Stomach (tissue), 19 donors: ENCODE measurements at places on chromosomes 16 and 17. TPM values are rescaled to one million over a fixed set of nuclear protein-coding genes. Genes with fewer than 3 reads are reported as not detected.

PYY gene
- total RNA-seq, result 71.3 TPM

SPATA32 gene
- total RNA-seq, result not detected

ABCC12 gene
- total RNA-seq, result not detected

CHST4 gene
- total RNA-seq, result not detected

LPO gene
- not detected for total RNA-seq

DRC3 gene
- total RNA-seq, result 1.1 TPM

DNA sequence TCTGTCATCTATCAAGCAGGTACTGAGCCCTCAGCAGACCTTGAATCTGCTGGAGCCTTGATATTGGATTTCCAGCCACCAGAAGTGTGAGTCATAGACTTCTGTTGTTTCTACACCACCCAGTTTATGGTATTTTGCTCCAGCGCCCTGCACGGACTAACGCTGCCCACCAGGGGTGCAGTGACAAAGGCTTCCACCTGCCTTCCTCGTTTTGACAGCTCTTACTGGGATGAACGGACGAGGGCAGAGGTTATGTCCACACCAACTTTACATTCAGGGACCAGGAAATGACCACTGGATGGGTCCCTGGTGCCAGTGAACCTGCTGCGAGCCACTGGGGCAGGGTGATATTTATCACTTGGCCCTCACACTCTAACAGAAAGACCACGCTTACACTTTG, 66.6 kb upstream of the CBX4 start:
- no peak for DNase-seq

DNA sequence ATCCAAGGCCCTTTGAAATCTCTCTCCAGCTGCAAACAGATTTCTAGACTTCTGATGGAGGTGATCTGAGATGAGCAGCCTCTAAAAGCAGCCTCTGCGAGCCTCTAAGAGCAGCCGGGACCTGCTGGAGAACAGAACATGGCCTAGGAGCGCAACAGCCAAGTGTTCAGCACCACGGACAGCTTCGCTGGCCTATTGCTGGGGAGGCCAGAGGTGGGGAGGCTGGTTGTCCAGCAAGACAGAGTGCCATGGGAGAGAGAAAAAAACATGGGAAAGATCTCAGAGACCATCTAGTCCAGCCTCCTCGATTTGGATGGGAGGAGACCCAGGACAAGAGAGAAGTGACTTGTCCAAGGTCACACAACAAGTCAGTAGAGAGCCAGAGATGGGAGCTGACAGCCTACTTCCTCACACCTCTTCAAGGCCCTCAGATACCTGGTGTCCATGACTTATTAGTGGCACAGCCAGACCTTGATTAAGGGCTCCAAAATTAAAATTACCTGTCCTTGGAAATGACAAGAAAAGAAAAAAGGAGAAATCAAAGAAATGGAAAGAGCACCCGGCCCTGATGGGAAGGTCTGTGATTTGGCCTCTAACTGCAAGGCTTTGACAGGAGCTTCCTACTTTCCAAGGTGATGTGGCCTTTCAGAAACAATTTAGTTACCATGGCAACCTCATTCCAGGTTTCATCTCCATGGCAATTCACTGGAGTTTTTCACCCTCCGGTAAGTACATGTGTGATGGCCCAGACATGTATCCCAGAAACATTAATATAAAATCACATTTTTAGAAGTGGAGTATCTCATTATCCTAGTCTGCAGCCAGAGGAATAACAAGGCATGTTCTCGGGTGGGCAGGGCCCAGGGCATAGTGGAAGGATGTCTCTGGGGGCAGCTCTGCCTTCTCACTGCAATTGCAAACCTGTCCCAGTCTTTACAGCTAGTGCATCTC, 14.5 kb downstream of the RPRML start:
- peak; percentile 30 for DNase-seq

GRCh38 chr16:31413381-31413780, 14.8 kb downstream of the COX6A2 start:
- no peak for DNase-seq

- DNase-seq, result no peak
Measured at GRCh38 chr16:2533912-2534311, 2.7 kb upstream of the CEMP1 start.

- no peak for DNase-seq
Measured at GRCh38 chr17:47338026-47338425, 14.3 kb downstream of the EFCAB13 start.

GRCh38 chr16:11309895-11310633, 28.9 kb upstream of the PRM1 start:
- no peak for DNase-seq

DNA sequence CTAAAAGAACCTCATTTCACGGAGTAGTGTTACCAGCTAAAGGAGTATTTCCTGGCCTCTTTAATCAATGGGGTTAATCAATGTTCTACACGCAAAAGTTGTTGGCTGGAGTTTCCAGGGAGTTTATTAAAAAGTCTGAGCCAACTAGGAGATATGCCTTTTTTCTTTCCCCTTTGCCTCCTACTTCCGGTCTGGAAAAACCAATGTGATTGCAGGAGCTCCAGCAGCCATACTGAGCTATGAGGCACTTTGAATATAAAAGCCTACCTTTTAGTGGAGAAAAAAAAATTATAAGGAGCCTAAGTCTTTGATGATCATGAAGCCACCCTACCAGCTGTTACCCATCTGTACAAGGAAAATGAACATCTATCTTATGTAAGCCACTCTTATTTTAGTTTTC, 17.9 kb upstream of the ERCC4 start:
- DNase-seq, result no peak

CLEC18B gene
- not detected for total RNA-seq

KRT34 gene
- total RNA-seq, result not detected

DNA sequence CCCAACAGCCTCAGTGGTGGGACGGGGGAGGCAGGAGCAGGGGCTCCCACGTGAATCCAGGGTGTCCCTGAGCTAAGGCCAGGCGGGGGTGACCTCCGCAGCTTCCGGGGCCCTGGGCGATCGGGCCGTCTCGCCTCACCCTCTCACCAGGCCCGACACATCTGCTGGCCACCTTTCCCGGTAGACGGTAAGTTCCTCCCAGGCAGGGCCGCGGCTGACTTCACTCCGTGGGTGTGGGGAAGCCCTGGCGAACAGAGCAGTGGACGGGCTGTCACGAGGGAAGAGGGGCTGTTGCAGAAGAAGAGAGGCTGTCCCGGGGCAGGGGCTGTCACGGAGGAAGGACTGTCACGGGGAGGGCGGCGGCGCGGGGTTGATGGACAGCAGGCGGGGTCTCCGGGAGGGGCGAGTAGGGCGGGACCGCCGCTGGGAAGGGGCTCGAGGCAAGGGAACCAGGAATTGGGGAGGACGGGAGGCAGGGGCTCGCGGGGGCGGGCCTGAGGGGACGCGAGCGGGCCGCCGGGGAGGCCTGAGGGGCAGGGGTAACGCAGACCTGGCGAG, 498 bp downstream of the PKMYT1 start:
- DNase-seq, result no peak

GRCh38 chr17:72569148-72569946, 448.5 kb downstream of the SOX9 start:
- DNase-seq, result peak; percentile 65

TNFRSF13B gene
- total RNA-seq, result not detected

GRCh38 chr17:4572131-4572530, 11.8 kb upstream of the GGT6 start:
- DNase-seq, result no peak

CDRT15 gene
- not detected for total RNA-seq

- DNase-seq, result no peak
Measured at GRCh38 chr16:69118468-69118867, 13.0 kb downstream of the HAS3 start.

SYCE1L gene
- not detected for total RNA-seq

- no peak for DNase-seq
Measured at GRCh38 chr16:4649744-4650442, 25.3 kb downstream of the MGRN1 start.

GRCh38 chr17:43938838-43939182, 3.5 kb downstream of the PPY start:
- DNase-seq, result no peak

DNA sequence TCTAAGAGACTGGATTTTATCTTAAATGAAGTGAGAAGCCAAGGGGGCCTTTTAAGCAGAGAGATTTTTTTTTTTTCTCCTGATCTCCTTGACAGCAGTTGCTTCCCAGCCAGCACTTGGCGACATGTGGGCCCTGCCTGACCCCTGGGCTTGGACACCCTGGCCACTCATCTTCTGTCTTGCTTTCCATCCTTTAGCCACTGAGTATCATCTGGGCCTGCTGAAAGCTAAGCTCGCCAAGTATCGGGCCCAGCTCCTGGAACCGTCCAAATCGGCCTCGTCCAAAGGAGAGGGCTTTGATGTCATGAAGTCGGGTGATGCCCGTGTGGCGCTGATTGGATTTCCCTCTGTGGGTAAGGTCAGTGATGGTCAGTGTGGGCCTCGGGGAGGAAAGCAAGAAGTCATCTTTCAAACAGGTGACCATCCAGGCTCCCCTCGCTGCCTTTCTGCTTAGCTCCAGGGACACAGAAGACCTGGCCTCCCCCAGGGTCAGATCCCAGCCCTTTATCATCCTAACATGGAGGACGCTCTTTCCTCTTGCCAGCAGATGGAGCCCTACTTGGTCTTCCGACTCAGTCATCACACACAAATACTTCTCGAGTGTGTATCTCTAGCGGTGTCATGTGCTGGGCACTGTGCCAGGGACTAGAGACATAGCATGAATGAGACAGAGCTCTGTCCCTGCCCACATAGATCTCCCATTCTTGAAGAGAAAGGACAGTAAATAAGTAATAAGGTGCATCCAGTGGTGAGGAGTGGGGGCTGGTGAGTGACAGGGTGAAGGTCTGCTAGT, 6.1 kb downstream of the DRG2 start:
- DNase-seq, result no peak

GRCh38 chr16:21023509-21024202, 123.1 kb downstream of the LYRM1 start:
- DNase-seq, result peak; percentile 41

GRCh38 chr17:67718325-67718941, 697 bp downstream of the NOL11 start:
- no peak for DNase-seq

SLC16A5 gene
- total RNA-seq, result 57.1 TPM

- DNase-seq, result no peak
Measured at GRCh38 chr16:2959206-2959605, 4.9 kb upstream of the KREMEN2 start.

DNA sequence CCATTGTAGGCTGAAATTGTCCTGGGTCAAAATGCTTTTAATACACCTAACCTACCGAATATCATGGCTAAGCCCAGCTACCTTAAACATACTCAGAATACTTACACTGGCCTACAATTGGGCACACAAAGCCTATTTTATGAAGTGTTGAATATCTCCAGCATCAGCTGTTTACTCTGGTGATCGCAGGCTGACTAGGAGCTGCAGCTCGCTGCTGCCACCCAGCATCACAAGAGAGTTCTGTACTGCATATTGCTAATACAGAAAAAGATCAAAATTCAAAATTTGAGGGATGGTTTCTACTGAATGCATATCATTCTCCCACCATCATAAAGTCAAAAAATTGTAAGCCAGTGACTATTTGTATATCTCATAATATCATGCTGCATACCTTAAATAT, 55.3 kb downstream of the ULK2 start:
- no peak for DNase-seq

- DNase-seq, result no peak
Measured at GRCh38 chr16:12511708-12512107, 292.0 kb downstream of the CPPED1 start.

GRCh38 chr17:56656701-56657327, 63.3 kb downstream of the NOG start:
- DNase-seq, result peak; percentile 48

- DNase-seq, result no peak
Measured at GRCh38 chr16:78209951-78210661, 110.7 kb downstream of the WWOX start.

HSDL1 gene
- total RNA-seq, result 10.5 TPM

GRCh38 chr16:85281181-85281580, 168.9 kb upstream of the CIBAR2 start:
- DNase-seq, result no peak

KRT12 gene
- 14.0 TPM for total RNA-seq

SLC35G6 gene
- total RNA-seq, result not detected

GRCh38 chr17:50205111-50205962, 3.9 kb upstream of the COL1A1 start:
- DNase-seq, result peak; percentile 59

GRCh38 chr16:15704545-15704987, 54.5 kb downstream of the NDE1 start:
- DNase-seq, result peak; percentile 70
